ENCODE measurements at places on chromosomes 4 and X.

GRCh38 chr4:153061971-153062370 is 125.8 kb downstream of the FHDC1 start:
- DNase-seq: no peak

GRCh38 chr4:32562010-32562409 is 1841.8 kb downstream of the PCDH7 start:
- DNase-seq: no peak

GRCh38 chr4:146415829-146416228 is 105.9 kb downstream of the SLC10A7 start:
- DNase-seq: no peak

DNA sequence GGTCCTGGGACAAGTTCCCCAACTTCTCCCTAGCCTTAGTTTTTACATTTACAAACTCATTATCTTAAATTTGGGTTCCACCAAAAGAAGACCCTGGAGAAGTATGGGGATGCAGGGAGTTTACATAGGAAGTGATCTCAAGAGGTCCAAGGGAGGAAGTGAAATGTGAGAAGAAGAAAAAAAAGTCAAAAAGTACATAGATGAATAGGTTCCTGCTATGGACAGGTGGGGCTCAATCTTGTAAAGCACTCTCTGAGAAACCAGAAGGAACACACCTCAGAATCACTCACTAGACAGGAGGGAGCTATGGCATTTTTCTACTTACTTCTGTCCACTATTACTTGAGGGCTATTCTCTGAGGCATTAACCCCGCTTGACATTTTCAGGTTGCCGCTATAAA is 56.6 kb downstream of the ARHGAP6 start:
- DNase-seq: no peak

- no peak for DNase-seq
Measured at GRCh38 chr4:168101026-168101425, 8.7 kb downstream of the ANXA10 start.

Data from cerebellar nuclear complex (tissue), 1 donor.